Ascending aorta (tissue), 2 donors: ENCODE measurements at places on chromosomes 2 and 18.

- no peak overlapping the region for H3K4me3 ChIP-seq
- no peak overlapping the region for H3K27ac ChIP-seq
- DNase-seq = no peak
- H3K27me3 ChIP-seq = no peaks in the 10 kb centered on the region
- H3K4me1 ChIP-seq = no peaks in the 10 kb centered on the region
Observed at GRCh38 chr2:58449286-58450010, 208.3 kb upstream of the FANCL start.

DNA sequence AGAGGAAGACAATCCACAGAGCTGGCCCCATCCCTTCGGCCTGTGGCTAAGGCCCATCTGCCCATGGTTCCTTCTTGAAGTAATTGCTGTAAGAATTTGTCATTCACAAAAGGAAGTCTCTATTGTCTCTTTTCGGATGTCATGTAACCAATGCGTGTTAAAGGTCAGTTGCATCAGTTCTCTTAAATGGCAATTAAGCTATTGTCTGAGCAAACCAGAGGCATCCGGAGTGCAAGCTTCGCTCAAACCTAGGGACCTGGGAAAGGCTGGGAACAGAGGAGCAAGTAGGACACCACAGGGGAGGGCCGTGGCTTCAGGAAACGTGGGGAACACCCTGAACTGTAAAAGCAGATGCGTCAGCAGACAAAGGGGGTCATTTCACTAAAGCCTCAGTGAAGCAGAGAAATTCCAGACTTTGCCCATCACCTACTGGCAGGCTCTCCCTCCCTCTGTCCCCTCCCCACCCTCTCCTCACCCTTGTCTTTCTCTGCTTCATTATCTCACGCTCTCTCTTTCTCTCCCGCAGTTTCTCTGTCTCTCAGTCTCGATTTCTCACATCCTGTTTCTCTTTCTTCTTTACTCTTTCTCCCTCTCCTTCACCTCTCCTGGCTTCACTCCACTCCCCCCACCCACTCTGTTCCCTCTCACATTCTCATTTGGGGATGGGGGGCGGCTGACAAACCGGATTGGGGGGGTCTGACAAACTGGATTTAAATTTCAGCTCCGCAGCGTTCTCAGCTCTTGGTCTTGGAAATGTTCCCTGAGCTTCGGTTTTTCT is 204.6 kb upstream of the TNP1 start:
- no peak overlapping the region for H3K27ac ChIP-seq
- no peaks in the 10 kb centered on the region for H3K27me3 ChIP-seq
- peaks cover 2% of the 10 kb centered on the region for H3K4me1 ChIP-seq
- H3K4me3 ChIP-seq = peak overlapping the region; percentile 48
- no peak for DNase-seq
- H3K36me3 ChIP-seq = no peaks in the 10 kb centered on the region

- no peak overlapping the region for H3K4me3 ChIP-seq
- H3K27ac ChIP-seq = no peak overlapping the region
- H3K27me3 ChIP-seq = no peaks in the 10 kb centered on the region
- no peaks in the 10 kb centered on the region for H3K36me3 ChIP-seq
- DNase-seq = no peak
Observed at GRCh38 chr2:237253046-237253702, 160.8 kb downstream of the COL6A3 start.

DNA sequence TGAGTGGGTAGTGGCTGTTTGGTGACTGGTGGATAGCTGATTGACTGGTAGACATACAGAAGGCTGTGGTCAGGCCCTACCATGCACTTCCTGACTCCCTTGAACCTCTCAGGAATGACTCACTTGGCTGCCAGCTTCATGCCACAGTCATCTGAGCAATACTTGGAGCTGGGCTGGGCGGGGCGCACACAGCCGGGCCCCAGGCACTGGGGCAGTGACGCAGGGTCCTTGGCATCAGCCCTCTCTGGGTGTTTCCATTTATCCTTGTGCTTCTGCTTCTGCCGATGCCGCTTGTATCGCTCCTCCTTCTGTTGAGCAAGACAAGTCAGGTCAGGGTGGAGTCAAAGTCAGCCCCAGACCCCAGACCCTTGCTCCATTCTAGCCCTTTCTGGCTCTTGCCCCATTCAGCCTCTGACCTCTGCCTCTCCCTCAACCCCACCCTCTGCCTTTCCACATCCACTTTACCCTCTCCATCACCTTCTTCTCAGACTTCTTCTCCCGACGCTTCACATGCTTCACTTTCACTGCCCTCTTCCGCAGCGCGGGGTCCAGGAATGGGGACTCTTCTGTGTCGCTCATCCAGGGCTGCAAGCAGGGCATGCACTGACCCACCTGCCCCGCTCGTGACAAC is 3.0 kb upstream of the MBD1 start:
- peaks cover 32% of the 10 kb centered on the region for H3K36me3 ChIP-seq
- H3K4me3 ChIP-seq = no peak overlapping the region
- peaks cover 15% of the 10 kb centered on the region for H3K4me1 ChIP-seq
- H3K27ac ChIP-seq = no peak overlapping the region

- H3K4me3 ChIP-seq = no peak overlapping the region
- no peaks in the 10 kb centered on the region for H3K27me3 ChIP-seq
- H3K27ac ChIP-seq = no peak overlapping the region
- no peaks in the 10 kb centered on the region for H3K4me1 ChIP-seq
Observed at GRCh38 chr18:10441472-10441871, 13.0 kb upstream of the APCDD1 start.

DNA sequence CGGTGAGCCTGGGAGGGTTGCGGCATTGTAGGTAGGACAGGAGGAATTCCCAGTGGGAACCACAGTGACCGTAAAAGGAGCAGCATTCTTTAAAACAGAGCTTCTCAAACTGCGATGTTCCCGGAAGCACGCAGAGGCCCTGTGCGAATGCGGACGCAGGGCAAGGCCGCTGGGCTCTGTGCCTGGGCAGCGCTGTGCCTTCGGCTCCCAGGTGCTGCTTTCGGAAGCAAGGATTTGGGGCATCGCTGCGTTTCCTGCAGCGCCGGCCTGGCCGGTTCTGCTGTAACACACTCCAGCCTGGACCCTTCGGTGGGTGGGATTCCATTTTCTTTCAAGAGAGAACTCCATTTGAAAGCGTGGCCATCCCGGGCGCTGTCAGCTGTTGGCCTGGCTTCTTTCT is 118.6 kb downstream of the PTGR3 start:
- peak; percentile 46 for DNase-seq
- H3K4me3 ChIP-seq = no peak overlapping the region
- H3K36me3 ChIP-seq = no peaks in the 10 kb centered on the region
- H3K27me3 ChIP-seq = no peaks in the 10 kb centered on the region

DNA sequence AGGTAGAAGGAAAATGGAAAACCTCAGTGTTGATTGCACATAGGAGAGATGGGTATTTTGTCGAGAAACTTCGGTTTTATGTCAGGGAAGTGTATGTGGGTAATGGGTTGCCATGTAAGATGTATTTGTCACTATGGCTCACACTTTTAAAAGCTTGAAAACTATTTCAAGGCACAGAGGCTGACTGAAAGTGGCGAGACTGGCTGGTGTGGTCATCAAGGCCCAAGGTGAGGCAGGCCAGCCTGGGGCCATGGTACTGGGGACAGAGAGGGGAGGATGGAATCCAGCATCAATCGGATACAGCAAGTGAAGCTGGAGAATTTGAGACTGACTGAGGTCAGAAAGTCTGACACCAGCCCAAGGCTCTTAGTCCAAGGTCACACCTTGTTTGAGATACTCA is 77.2 kb upstream of the MCFD2 start:
- H3K4me3 ChIP-seq = no peak overlapping the region
- DNase-seq = no peak
- H3K4me1 ChIP-seq = peaks cover 27% of the 10 kb centered on the region
- H3K36me3 ChIP-seq = peaks cover 50% of the 10 kb centered on the region
- H3K27me3 ChIP-seq = no peaks in the 10 kb centered on the region

GRCh38 chr18:3027370-3027891 is 14.5 kb upstream of the LPIN2 start:
- no peaks in the 10 kb centered on the region for H3K27me3 ChIP-seq
- no peak overlapping the region for H3K27ac ChIP-seq
- H3K36me3 ChIP-seq = no peaks in the 10 kb centered on the region
- no peak for DNase-seq
- no peak overlapping the region for H3K4me3 ChIP-seq

GRCh38 chr18:11655606-11655932 is 33.5 kb upstream of the GNAL start:
- H3K4me1 ChIP-seq = no peaks in the 10 kb centered on the region
- no peak for DNase-seq
- no peak overlapping the region for H3K27ac ChIP-seq
- no peak overlapping the region for H3K4me3 ChIP-seq
- H3K36me3 ChIP-seq = no peaks in the 10 kb centered on the region

- H3K27ac ChIP-seq = no peak overlapping the region
- H3K27me3 ChIP-seq = no peaks in the 10 kb centered on the region
- H3K4me1 ChIP-seq = no peaks in the 10 kb centered on the region
- H3K4me3 ChIP-seq = no peak overlapping the region
- DNase-seq = no peak
Observed at GRCh38 chr2:135475128-135475527, 55.9 kb downstream of the ZRANB3 start.
